ENCODE measurements at places on chromosomes 4 and X.

GRCh38 chr4:8538703-8539567 lies 41.3 kb upstream of the GPR78 start:
- DNase-seq, result no peak

DNA sequence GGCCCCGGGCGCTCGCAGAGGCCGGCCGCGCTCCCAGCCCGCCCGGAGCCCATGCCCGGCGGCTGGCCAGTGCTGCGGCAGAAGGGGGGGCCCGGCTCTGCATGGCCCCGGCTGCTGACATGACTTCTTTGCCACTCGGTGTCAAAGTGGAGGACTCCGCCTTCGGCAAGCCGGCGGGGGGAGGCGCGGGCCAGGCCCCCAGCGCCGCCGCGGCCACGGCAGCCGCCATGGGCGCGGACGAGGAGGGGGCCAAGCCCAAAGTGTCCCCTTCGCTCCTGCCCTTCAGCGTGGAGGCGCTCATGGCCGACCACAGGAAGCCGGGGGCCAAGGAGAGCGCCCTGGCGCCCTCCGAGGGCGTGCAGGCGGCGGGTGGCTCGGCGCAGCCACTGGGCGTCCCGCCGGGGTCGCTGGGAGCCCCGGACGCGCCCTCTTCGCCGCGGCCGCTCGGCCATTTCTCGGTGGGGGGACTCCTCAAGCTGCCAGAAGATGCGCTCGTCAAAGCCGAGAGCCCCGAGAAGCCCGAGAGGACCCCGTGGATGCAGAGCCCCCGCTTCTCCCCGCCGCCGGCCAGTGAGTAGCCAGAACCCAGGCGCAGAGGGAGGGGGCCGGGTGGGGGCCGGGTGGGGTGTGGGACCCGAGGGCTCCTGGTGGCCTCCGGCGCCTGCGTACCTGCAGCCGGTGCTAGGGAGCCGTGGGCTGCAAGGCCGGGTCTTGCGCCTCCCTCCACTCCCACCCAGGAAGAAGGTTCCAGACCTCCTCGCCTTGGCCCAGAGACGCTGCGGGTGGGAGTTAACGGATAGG lies 534 bp downstream of the MSX1 start:
- DNase-seq, result no peak

- DNase-seq, result no peak
These were observed 11.2 kb upstream of the FREM3 start for GRCh38 chr4:143711543-143712154.

- DNase-seq, result peak; percentile 54
These were observed 130.4 kb upstream of the RADX start for GRCh38 chrX:106481341-106481740.

GRCh38 chr4:123832173-123833026 lies 435.8 kb downstream of the SPRY1 start:
- DNase-seq, result no peak

DNA sequence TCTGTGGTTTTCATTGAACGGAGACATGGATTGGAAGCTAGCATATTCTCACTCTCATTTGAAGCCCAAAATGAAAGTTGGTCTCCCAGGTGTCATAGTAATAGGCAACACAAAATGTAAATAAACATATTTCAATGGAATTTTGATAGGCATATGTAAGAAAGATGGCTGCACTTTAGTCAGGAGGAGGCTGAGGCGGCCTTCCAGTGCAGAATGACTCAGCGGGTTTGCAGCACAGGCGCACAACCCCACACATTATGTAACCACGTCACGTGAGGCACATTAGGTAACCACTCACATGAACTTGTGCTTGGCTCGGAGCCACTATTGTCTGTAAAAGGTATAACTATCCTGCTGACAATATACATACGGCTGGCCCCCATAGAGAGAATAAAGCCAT lies 381.7 kb downstream of the GPAT3 start:
- no peak for DNase-seq

- DNase-seq, result peak; percentile 22
These were observed 70.6 kb downstream of the ARFIP1 start for GRCh38 chr4:152850377-152850776.

DNA sequence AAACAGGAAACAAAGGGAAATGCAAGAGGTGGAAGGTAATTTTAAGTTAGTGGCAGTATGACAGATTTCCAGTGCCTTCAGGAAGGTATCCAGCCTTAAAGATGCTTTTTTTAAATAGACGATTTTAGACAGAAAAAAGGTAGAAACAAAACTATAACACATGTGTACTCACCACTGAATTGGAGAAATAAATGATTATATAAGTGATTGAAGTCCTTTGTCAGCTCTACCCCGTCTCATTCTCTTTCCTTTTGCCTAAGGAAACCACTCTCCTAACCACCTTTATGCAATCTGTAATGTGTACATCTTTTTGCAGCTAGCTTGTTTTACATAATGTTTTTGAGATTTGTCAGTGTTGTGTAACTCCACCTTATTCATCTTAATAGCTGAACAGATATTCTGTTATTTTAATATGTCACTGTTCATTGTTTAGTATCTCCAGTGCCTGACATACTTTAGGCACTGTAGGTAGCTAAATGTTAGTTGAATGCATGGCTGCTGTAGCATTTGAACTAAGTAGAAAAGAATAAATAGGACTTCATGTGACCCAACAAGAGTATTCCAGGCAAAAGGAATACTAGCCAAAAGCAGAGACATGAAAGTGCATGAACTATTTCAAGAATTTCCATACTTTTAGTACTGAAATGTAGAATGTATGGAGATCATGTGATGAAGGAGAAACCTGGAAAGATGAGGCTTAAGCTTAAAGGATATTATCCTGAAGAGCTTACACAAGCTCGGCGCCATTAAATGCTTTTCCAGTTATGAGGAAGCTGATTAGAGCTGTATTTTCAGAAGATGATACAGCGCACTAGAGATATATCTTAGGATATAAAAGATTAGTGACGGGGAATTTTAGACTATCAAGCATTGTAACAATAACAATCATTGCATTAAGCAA lies 865 bp downstream of the FAM200B start:
- no peak for DNase-seq

- no peak for DNase-seq
These were observed 1000.6 kb downstream of the CCSER1 start for GRCh38 chr4:91127831-91128230.

GRCh38 chr4:150068300-150068960 lies 9.8 kb upstream of the DCLK2 start:
- DNase-seq, result no peak
